Stimulated activated CD8-positive, alpha-beta memory T cell treated with anti-CD3 and anti-CD28 coated beads, Interleukin-2, amount 100 ng/mL, for 1 hour (primary cell): ENCODE measurements at places on chromosomes 5 and 9.

- DNase-seq, result no peak
These were observed 841 bp downstream of the CYSRT1 start for GRCh38 chr9:137225699-137226331.

GRCh38 chr5:15791859-15792258, 291.9 kb downstream of the FBXL7 start:
- DNase-seq, result no peak

DNA sequence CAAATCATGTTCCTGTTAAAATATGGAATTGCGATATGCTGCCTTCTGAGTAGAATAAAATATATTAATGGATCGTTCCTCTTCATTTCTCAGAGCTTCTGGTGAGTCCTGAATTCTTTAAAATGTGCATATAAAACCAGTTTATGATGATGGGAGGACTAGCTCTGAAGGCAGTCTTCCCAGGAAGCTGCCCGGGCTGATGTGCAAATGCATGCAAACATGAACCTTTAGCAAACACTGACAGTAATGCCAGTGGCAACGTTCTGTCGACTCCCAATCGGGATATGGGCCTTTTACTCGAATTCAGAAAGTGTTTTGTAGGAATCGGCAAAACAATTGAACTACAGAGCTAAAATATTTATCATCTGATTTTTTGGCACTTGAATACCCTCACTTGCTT, 93.6 kb downstream of the TLE4 start:
- no peak for DNase-seq

- DNase-seq, result no peak
These were observed 208.0 kb upstream of the MPDZ start for GRCh38 chr9:13487498-13487897.

GRCh38 chr5:93585767-93586385, 2.9 kb downstream of the NR2F1 start:
- DNase-seq, result no peak

- no peak for DNase-seq
These were observed 267.1 kb downstream of the GADD45G start for GRCh38 chr9:89871871-89872331.

DNA sequence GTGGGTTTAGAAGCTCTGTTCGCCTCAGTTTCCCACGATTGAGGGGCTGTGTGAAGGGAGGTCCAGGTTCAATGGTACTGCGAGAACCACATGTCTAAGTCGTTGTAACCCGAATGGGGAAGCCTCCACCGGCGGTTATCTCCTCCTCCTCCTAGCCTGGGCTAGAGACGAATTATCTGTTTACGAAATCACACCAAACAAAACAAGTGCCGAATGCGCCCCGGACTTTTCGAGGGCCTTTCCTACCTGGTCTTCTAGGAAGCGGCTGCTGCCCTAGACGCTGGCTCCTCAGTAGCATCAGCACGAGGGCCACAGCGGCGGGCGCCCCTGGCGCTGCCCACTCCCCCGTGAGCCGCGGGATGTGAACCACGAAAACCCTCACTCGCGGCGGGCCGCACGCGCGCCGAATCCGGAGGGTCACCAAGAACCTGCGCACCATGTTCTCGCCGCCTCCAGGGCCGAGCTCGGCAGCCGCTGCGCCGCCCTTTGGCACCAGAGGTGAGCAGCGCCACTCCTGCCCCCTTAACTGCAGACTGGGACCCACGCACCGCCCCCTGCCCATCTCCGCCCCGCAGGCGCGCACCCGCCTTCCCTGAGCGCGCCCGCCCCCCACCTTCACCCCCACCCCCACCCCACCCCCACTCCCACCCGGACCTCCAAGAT, at the start of gene CDKN2A:
Gene CDKN2A (minus strand): TSS at position 500 of the 663 bp plus-strand sequence.
- no peak for DNase-seq

DNA sequence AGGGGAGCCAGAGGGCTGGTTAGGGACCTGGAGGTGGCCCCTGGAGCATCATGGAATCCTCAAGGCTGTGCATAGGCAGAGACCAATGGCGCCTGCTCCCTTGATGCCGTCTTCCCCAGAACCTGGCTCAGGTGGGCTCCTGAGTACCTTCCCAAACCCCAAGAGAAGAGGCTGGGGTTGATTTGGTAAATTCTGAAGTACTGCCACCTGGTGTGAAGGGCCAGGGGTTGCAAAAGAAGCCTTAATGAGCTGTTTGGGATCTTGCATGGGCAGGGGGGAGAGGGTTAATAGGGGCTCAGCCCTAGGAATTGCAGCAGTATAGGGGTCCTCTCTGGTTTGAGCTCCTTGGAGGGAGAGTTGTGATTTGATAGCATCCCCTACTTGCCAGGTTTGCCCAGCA, 52.1 kb downstream of the CYSTM1 start:
- no peak for DNase-seq

GRCh38 chr9:16057541-16057940, 504.7 kb downstream of the CCDC171 start:
- DNase-seq, result no peak

DNA sequence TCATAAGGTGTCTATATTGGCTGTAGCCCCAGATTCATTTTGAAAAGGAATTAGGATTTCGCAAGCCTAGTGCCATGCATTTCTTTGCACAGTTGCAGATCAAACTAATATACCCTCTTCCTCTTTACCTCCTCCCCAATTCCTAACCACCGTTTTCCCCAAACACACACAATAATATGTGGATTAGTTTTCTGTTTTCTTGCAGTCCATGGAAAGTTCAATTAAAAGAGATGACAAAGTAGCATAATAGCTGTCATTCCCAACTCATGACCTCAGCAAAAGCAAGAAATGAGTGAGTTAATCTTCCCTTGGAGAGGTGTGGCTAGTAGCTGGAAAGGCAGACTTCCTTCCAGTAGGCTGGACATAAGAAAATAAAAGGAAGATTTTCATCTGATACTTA, 349.1 kb downstream of the TMEM232 start:
- DNase-seq, result no peak

DNA sequence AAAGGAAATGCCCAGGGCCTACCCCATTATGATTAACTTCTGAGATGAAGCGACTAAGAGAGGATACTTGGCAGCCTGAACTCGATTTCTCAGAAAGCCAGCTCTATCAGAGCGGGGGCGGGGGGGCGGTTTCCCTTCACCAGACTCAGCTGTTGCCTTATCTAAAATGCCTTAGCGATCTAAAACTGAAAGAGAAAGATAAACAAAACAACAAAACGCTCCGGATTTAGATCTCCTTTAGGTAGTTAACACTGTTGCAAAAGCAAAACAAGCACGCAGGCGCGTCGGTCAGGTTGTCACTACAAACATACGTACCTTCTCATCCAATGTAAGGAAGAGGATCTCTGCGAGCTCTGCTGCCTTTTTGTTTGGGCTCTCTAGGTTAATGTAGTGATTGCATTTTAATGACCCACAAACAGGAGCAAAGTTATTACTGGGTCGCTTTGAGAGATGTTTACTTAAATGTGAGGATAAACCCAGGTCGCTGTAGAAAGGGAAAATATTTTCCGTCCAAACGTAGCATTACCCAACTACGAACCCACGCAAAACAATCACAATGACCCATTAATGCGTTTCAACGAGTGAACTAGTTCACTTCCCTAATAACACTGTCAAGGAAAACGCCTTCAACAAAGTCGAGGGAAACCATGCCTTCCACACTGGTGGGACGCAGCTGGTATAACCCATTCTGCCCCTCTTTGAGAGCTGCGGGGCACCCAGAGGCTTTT, 982 bp downstream of the EPB41L4A start:
- DNase-seq, result no peak

- no peak for DNase-seq
These were observed 53.6 kb downstream of the RASGEF1C start for GRCh38 chr5:180155365-180155926.
